Fibroblast of the conjunctiva (primary cell): ENCODE measurements at places on chromosomes 5 and 9.
A peak's percentile ranks its signal among the peaks of the same experiment; 100 is the strongest.

GRCh38 chr9:113519426-113520108 is 56.0 kb downstream of the RGS3 start:
- DNase-seq: no peak

GRCh38 chr9:68500457-68501381 is 40.0 kb downstream of the TMEM252 start:
- DNase-seq: no peak

GRCh38 chr5:122107016-122107415 is 22.3 kb upstream of the ZNF474 start:
- no peak for DNase-seq

GRCh38 chr5:134995850-134996402 is 28.2 kb downstream of the CATSPER3 start:
- DNase-seq: no peak

DNA sequence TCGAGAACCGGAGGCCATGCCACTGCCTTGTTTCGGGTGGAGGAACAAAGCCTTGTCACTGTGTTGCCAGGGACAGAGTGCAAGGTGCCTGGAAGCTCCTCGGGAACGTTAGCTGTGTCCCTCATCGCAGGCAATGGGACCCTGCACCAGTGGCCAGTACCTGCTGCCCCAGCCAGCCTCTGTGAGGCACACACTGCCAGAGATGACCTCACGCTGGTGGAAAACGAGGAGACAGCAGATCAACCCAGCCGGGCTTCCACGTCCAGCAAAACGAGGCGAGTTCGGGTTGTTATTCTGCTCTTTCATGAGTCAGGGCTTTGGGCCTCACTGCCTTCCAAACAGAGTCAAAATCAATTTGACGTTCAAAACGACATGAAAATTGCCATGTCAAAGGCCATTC is 104.1 kb downstream of the ADAMTS2 start:
- no peak for DNase-seq

DNA sequence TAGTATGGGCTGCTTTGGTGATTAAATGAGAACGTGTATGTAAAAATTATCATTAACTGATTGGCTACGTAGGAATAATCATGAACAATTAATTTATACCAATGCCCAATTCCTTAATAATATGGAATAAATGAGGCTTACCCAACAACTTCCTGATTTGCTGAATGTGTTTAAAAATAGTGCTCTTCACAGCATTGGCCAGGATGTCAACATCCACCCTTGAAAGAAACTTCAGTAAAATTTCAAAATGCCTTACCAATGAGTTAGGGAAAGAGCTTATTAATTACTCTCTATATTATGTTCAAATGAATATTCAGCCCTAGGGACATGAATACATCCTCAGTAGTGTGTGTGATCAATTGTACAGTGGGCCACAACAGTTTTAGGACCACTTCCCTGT is 401.4 kb downstream of the PSAT1 start:
- no peak for DNase-seq

- DNase-seq: no peak
Measured at GRCh38 chr5:53330491-53330890, 149.9 kb upstream of the FST start.

DNA sequence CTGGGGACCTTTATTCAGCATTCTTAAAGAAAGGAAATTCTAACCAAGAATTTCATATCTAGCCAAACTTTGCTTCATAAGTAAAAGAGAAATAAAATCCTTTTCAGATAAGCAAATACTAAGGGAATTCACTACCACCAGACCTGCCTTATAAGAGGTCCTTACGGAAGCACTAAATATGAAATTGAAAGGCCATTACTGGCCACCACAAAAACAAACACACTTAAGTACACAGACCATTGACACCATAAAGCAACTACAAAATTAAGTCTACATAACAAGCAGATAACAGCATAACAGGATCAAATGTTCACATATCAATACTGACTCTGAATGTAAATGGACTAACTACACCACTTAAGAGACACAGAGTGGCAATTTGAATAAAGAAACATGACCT is 361.4 kb upstream of the POU5F2 start:
- no peak for DNase-seq

- DNase-seq: peak; percentile 76
Measured at GRCh38 chr9:114505187-114506081, at the start of gene WHRN. TSS of gene WHRN (minus strand) at chr9:114505473. CDS start at chr9:114504801, 672 bp downstream.

DNA sequence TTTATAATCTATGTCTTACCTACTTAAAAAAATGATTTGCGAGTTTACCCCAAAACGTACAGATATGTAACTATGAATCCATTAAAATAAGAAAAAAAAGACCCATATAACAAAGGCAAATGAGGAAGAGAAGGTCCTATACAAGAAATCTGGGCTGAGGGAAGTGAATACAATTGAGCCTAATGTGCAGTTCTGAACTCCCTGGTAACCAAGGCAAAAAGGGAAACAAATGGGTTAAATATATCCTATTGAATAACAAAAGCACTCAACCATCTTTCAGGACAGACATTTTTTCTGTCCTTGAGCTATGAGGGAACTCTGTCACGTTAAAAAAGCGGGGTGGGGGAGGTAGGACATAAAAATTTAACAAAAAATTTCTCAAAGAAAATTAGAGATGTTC is 78.6 kb downstream of the PTPN3 start:
- no peak for DNase-seq

GRCh38 chr5:72746736-72747135 is 69.7 kb upstream of the TNPO1 start:
- DNase-seq: no peak

GRCh38 chr9:34653151-34654072 is 1.4 kb downstream of the IL11RA start:
- no peak for DNase-seq

- peak; percentile 85 for DNase-seq
Measured at GRCh38 chr5:10452768-10453331, 11.2 kb downstream of the ROPN1L start.

DNA sequence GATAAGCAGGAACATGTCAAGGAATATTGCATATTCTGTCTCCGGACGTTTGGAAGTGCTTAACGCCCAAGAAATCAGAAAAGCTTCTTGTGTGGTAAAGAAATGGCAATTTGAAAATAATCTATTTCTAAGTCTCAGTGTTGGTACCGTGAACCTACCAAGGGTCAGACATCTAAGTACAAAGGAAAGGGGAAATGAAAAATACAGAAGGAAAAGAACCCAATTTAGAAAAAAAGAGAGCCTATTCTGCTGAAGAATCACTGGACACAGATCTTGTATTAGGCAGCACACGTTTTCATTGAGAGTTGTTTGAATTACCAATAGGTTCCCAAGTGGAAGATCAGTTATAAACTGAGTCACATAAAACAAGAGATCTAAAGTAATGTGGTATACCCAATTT is 46.9 kb upstream of the CEP78 start:
- no peak for DNase-seq

DNA sequence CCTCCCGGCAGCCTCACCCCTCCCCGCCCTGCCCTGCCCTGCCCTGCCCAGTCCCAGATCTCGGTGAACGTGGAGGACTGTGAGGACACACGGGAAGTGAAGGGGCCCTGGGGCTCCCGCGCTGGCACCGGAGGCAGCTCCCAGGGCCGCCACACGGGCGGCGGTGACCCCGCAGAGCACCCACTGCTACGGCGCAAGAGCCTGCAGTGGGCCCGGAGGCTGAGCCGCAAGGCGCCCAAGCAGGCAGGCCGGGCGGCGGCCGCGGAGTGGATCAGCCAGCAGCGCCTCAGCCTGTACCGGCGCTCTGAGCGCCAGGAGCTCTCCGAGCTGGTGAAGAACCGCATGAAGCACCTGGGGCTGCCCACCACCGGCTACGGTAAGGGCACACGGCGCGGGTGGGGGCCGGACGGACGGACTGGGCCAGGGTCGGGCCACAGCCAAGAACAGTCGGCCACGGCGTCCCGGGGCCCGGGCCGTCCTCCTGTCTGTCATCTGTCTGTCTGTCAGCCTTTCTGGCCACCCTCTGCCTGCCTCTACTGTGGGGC is 84.2 kb downstream of the KCNT1 start:
- no peak for DNase-seq

DNA sequence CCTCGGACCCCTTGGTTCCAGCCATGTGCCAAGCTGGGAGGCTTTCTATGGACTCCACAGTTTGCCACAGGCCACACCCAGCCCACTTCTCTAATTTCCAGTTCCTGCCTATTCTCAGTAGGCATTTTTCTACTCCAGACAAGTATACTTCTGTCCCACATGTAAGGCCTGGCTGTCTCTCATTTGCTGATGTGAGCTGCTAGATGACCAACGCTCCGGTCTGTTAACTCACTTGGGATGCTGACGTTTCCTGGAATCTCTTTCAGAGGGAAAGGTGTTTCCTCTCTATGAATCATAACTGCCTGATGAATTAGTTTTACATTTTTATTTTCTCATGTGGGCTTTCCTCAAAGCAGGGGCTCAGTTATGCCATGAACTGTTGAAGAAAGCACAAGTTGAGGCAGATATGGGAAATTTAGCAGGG is 36.3 kb downstream of the ERGIC1 start:
- DNase-seq: peak; percentile 70

- DNase-seq: no peak
Measured at GRCh38 chr5:167947306-167947705, 344.1 kb upstream of the WWC1 start.

GRCh38 chr5:72046106-72046505 is 61.2 kb upstream of the MAP1B start:
- no peak for DNase-seq

DNA sequence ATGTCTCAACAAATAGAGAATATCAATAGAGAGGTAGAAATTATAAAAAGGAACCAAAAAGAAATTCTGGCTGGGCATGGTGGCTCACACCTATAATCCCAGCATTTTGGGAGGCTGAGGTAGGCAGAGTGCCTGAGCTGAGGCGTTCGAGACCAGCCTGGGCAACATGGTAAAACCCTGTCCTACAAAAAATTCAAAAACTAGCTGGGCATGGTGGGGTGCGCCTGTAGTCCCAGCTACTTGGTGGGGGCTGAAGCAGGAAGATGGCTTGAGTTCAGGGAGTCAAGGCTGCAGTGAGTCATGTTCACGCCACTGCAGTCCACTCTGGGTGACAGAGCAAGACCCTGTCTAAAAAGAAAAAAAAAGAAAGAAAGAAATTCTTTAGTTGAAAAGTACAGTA is 24.9 kb downstream of the IPPK start:
- DNase-seq: no peak

- DNase-seq: no peak
Measured at GRCh38 chr9:98767196-98767595, 29.2 kb downstream of the ANKS6 start.

DNA sequence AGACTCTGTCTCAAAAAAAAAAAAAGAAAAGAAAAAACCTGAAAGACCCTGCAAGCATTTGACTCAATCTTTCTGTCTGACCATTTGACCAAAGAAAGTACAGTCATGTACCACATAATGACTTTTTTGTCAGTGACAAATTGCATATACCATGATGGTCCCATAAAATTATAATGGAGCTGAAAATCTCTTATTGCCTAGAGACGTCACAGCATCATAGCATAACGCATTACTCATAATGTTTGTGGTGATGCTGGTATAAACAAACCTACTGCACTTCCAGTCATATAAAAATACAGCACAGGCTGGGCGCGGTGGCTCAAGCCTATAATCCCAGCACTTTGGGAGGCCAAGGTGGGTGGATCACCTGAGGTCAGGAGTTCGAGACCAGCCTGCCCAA is 10.5 kb downstream of the ECM2 start:
- DNase-seq: no peak

GRCh38 chr5:124417196-124417595 is 329.2 kb downstream of the ZNF608 start:
- DNase-seq: no peak

- DNase-seq: no peak
Measured at GRCh38 chr9:84101964-84102632, 121.5 kb downstream of the RMI1 start.

DNA sequence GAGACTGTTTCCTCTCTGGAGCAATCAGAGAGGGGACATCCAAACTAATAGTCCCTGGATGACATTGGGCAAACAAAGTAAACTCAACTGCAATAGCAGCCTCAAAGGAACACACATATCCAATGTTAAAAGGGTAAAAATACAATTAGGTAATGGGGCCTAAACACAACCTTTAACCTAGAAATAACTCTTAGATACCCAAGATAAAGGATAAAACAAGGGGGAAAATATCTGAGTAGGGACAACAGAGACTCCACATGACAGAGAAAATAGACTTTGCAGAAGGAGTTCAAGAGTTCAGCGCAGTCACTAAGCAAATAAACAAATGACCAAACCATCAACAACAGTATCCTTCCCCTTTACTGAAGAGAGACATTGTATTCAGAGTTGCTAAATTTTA is 149.3 kb downstream of the FBXO4 start:
- no peak for DNase-seq

DNA sequence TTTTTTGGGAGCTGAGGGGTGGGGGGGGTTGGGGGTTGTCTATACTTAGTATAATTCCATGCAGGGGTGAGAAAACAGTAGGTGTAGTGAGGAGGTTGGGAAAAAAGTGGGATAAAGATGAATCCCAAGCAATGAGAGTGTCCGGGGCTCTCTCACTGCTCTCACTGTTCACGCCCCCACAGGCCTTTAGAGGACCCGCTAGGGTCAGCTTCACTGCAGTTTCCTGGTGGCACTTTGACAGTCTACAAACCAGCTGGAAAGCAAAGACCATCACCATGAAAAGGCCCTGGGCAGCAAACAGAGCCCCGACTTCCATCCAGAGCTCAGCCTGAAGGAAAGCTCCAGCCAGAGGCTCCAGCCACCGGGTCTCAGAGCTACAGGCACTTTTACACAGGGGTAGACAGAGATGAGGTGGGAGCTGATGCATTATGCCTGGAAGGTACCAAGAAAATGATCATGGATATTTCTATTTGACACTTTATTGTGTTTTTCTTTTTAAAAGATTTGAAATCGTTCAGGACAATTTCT is 355.1 kb downstream of the ADAMTS6 start:
- no peak for DNase-seq
